COR-L47 (cell line): ENCODE measurements at places on chromosomes 2 and 18.

DNA sequence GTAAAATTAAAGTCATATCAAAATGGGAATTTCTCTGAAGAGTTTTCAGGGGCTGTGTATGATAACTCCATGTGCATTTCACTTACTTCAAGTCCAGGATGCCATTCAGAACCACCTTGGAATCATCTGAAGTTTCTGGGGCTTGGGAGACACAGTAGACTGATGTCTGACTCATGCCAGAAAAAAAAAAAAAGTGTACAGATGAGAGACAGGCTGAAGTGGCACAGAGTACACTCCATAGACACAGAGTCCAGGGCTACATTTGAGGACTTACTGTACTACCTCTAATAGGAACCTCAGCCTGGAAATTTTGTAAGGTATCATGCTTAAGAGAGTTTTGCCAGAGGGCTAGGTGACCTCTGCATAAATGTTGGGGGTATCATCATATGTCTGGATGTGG is 92.0 kb downstream of the SS18 start:
- DNase-seq, result no peak

DNA sequence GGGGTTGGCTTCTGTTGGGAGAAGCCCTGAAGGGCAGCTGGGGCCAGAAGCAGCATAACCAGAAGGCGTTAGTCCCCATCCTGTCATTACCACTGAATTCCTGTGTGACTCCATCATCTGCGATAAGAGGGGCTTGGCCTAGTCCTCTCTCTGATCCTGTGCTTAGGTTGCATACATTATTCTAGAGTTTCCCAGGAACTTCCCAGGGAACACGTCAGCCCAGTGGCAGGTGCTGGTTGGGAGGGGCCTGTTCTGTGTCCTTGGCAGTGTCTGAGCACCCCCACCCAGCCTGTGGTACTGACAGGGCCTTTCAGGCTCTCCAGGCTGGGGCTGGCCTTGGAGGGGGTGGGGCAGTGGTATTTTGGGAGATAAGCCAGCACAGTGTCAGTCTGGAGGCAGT is 4.5 kb upstream of the TOGARAM2 start:
- DNase-seq, result no peak

DNA sequence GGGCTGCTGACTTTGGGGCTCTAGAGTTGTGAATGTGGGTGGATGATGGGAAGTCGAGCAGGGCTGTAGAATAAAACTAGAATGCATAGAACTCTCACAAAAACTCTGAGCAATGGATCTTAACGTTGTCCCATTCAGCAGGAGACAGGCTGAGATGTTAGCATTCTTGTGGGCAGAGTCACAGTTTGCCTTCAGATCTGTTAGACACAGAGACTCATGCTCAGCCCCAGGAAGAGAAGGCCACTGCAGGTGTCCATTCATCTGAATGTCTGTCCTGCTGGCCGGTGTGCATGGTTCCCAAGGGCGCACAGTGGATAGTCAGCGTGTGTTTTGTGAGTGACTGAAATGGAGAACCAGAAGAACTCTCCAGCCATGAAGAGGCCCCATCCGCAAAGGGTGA is 111.3 kb downstream of the TSN start:
- DNase-seq, result no peak

- DNase-seq, result no peak
These were observed 1.6 kb downstream of the DLGAP1 start for GRCh38 chr18:4453567-4453873.

- no peak for DNase-seq
These were observed 157.3 kb downstream of the MREG start for GRCh38 chr2:215856080-215856479.

GRCh38 chr18:34050661-34051060 is 174.1 kb downstream of the NOL4 start:
- no peak for DNase-seq

- DNase-seq, result no peak
These were observed 29.6 kb downstream of the CSRNP3 start for GRCh38 chr2:165499131-165499530.

- no peak for DNase-seq
These were observed 95.3 kb downstream of the EVA1A start for GRCh38 chr2:75465317-75465984.

DNA sequence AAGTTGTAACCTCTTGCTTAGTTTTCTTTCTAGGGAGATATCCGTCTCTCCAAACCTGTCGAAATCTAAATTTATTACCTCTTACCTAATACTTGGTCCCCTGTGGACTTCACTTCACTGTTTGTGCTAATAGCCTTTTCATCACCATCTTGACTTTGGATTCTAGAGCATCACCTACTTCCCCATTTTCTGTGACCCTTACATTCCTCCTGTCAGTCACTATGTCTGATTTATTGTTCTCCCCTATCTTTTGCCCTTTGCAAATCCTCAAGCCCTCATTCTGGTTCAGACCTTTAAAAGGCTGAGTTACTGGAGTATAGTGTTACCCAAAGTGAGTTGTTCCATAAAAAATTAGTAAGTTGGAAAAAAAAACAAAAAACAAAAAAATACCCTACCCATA is 7.5 kb downstream of the MYO1B start:
- no peak for DNase-seq
